ENCODE measurements at places on chromosomes 3 and 15.

- DNase-seq: no peak
Measured at GRCh38 chr15:43896543-43896942, 69.7 kb downstream of the WDR76 start.

- DNase-seq: peak; percentile 37
Measured at GRCh38 chr3:181326637-181327223, 337.2 kb upstream of the DNAJC19 start.

DNA sequence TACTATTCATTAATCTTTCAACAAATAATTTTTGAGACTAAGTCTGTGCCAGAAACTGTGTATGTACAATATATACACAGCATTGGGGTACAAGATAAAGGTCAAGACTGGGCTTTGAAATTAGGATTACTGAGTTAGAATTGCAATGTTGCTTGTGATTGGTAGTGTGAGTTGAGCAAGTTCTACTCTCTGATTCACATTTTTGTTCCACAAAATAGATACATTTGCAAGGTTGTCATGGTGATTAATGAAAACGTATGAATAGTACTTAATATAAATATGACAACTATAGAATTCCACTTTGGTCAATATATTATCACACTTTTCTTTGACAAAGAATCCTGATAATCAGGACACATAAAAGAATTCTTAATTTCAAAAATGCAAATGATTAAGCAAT, 314.6 kb downstream of the GBE1 start:
- DNase-seq: no peak

GRCh38 chr3:169171739-169172138, 491.8 kb downstream of the MECOM start:
- no peak for DNase-seq

DNA sequence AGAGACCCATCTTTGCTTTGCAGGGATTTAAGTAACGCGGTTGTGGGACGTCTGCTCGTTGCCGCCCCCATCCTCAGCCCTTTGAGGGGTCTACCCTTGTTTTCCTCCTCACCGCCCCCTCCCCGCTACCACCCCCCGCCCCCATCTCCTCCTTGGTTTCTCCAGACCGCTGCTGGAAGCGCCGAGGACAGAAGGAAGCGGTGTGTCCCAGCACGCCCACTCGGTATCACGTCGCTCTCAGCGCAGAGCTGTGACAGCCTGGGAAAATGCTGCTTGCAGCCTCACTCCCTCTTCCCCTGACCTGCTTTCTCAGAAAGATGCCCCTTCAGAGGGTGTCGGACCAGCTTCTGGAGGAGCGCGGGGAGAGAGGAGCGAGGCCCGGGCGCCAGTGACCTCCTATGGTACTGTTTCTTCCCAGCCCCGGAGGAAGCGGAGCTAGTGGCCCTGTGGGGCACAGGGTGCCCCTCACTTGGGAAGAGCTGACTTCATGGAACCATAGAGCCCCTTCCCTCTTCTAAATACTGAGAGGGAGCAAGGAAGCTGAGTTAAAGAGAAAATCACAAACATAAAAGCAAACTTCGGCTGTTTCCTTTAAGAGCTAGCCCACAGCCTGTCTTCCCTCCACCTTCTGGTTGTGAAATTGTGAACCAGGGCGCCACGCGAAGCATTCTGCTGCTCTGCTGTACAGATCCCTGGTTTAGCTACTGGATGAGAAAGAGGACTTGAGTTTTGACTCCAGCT, 698 bp downstream of the IL1RAP start:
- peak; percentile 41 for DNase-seq

DNA sequence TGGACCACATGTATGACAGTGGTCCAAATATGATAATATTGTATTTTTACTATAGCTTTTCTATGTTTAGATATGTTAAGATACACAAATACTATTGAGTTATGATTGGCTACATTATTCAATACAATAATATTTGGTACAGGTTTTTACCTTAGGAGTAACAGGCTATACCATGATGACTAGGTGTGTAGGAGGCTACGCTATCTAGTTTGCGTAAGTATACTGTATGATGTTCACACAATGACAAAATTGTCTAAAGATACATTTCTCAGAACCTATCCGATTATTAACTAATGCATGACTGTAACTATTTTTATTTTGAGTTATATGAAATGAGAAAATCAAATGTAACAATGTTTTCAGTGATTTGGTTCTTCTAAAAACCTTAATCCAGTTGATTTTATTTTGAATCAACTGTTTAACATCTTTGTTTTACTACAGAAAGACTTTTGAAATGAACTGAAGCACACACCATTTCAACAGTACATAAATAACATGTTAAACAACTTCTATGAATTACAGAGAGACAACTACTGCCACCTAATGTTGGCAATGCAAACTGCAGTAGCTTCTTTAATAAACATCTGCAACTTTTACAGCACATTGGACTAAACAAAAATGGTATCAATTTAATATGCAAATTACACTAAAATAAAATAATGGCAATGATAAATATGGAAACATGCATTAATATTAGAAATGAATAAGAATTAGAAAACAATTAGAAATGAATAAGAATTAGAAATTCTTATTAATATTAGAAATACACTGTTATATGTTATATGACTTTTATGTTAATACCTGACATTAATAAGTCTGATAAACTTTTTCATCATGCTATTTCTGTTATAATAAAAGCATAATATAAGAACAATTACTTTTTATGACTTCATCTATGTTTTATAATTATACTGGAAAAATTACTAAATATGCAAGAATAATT, 255.7 kb downstream of the MBNL1 start:
- peak; percentile 55 for DNase-seq

All from kidney tubule cell (primary cell).